GM06990 (cell line): ENCODE measurements at places on chromosomes 4 and X.

GRCh38 chr4:119105605-119106004, 30.0 kb upstream of the MYOZ2 start:
- DNase-seq, result no peak

- no peak for DNase-seq
Measured at GRCh38 chrX:31854716-31855115, 782.9 kb upstream of the FTHL17 start.

GRCh38 chr4:75834095-75834771, 68.0 kb downstream of the PPEF2 start:
- DNase-seq, result no peak

- no peak for DNase-seq
Measured at GRCh38 chr4:6227412-6228157, 27.2 kb upstream of the JAKMIP1 start.

DNA sequence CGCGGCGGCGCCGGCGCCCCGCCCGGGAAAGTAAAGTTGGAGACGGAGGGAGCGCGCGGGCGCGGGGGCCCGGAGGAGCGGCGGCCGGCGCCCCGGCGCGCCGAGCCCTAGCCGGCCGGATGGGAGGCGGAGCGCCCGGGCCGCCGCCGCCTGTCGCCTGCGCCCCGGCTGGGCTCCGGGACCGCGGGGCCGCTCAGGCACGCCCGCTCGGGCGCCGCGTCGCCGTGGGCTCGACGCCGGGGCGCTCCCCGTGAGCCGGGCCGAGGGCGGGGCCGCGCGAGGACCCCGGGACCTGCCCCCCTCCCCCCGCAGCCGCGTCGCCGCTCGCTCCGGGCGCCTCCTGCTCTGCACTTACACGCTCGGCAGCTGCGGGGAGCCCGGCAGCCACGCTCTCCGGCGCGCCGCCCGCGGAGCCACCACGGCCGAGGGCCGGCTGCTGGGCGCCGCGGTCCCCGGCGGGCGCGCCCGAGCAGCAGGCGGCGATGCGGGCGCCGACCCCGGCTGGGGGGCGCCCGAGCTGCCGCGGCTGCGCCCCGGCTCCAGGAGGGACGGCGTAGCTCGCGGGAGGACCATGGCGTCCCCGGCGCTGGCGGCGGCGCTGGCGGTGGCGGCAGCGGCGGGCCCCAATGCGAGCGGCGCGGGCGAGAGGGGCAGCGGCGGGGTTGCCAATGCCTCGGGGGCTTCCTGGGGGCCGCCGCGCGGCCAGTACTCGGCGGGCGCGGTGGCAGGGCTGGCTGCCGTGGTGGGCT, at the start of gene ADRA2C:
TSS of gene ADRA2C (plus strand) at position 350 of the 749 bp plus-strand sequence. CDS start at position 572, 222 bp downstream.
- no peak for DNase-seq
